ENCODE measurements at places on chromosomes 2 and 18. TPM values are rescaled to one million over a fixed set of nuclear protein-coding genes. Genes with fewer than 3 reads are reported as not detected.

The CCDC85A gene
- total RNA-seq: 5.6 TPM

The SERPINB4 gene
- total RNA-seq: not detected

The CHRND gene
- not detected for total RNA-seq

The KCNK3 gene
- 8.7 TPM for total RNA-seq

The AQP12A gene
- total RNA-seq: not detected

GRCh38 chr2:223947711-223948205 is 2.6 kb upstream of the WDFY1 start:
- H3K27me3 ChIP-seq: no peaks in the 10 kb centered on the region
- H3K36me3 ChIP-seq: no peaks in the 10 kb centered on the region
- H3K4me3 ChIP-seq: no peak overlapping the region

GRCh38 chr2:99880148-99880963 is 262.0 kb downstream of the AFF3 start:
- no peak overlapping the region for H3K4me3 ChIP-seq
- no peak for DNase-seq
- H3K36me3 ChIP-seq: no peaks in the 10 kb centered on the region

GRCh38 chr2:127174136-127174535 is 46.0 kb downstream of the CYP27C1 start:
- no peaks in the 10 kb centered on the region for H3K4me1 ChIP-seq
- no peak overlapping the region for H3K27ac ChIP-seq
- H3K4me3 ChIP-seq: no peak overlapping the region
- no peaks in the 10 kb centered on the region for H3K36me3 ChIP-seq
- no peaks in the 10 kb centered on the region for H3K27me3 ChIP-seq

- H3K4me1 ChIP-seq: no peaks in the 10 kb centered on the region
- H3K27me3 ChIP-seq: no peaks in the 10 kb centered on the region
- no peak for DNase-seq
Observed at GRCh38 chr2:56483081-56483480, 299.3 kb downstream of the CCDC85A start.

- H3K4me1 ChIP-seq: no peaks in the 10 kb centered on the region
- no peak for DNase-seq
- H3K27me3 ChIP-seq: no peaks in the 10 kb centered on the region
- H3K27ac ChIP-seq: peak overlapping the region; percentile 95
- no peak overlapping the region for H3K4me3 ChIP-seq
- H3K36me3 ChIP-seq: no peaks in the 10 kb centered on the region
Observed at GRCh38 chr2:220077488-220077887, 450.1 kb downstream of the SLC4A3 start.

DNA sequence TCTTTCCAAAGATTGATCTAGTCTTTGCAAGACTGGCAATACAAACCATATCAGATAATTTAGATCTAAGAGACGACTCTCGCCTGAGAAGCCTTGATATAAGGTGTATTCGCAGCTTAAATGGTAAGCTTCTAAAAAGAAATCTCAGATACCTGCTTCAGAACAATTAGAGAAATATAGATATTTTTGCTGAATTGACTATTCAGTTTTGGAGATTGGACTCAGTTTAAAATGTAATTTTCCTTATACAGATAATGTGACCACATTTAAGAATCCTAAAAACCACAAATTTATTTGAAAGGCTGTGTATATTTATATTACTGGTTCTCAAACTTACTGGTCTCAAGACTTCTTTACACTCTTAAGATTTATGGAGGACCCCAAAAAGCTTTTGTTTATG is 15.4 kb downstream of the PAPOLG start:
- H3K27me3 ChIP-seq: no peaks in the 10 kb centered on the region
- no peak overlapping the region for H3K27ac ChIP-seq
- H3K4me1 ChIP-seq: peaks cover 1% of the 10 kb centered on the region
- DNase-seq: no peak

GRCh38 chr2:74458938-74459363 is 713 bp downstream of the WBP1 start:
- H3K27ac ChIP-seq: peak overlapping the region; percentile 22
- peak; percentile 41 for DNase-seq
- no peaks in the 10 kb centered on the region for H3K36me3 ChIP-seq
- H3K4me1 ChIP-seq: peaks cover 3% of the 10 kb centered on the region
- H3K27me3 ChIP-seq: no peaks in the 10 kb centered on the region

- H3K27me3 ChIP-seq: no peaks in the 10 kb centered on the region
- peak overlapping the region; percentile 94 for H3K27ac ChIP-seq
- no peaks in the 10 kb centered on the region for H3K36me3 ChIP-seq
- H3K4me1 ChIP-seq: no peaks in the 10 kb centered on the region
- peak overlapping the region; percentile 85 for H3K4me3 ChIP-seq
- DNase-seq: peak; percentile 81
Observed at GRCh38 chr2:181891966-181892798, 652 bp downstream of the ITPRID2 start.

GRCh38 chr2:218002845-218003180 is at the start of gene TNS1:
Gene TNS1, minus strand, starts transcription at chr2:218002995. Its CDS starts 123 bp downstream, at chr2:218002872.
- DNase-seq: peak; percentile 86
- peaks cover 4% of the 10 kb centered on the region for H3K4me1 ChIP-seq
- no peaks in the 10 kb centered on the region for H3K27me3 ChIP-seq
- H3K4me3 ChIP-seq: peak within 1 kb of the TSS; percentile 55
- H3K36me3 ChIP-seq: no peaks in the 10 kb centered on the region

GRCh38 chr18:45749918-45750689 is 26.1 kb downstream of the SLC14A1 start:
- H3K27me3 ChIP-seq: no peaks in the 10 kb centered on the region
- H3K4me1 ChIP-seq: peaks cover 5% of the 10 kb centered on the region
- no peak overlapping the region for H3K4me3 ChIP-seq
- DNase-seq: no peak
- no peaks in the 10 kb centered on the region for H3K36me3 ChIP-seq
- no peak overlapping the region for H3K27ac ChIP-seq

GRCh38 chr2:17608251-17608650 is 67.8 kb downstream of the VSNL1 start:
- H3K4me1 ChIP-seq: no peaks in the 10 kb centered on the region
- H3K36me3 ChIP-seq: no peaks in the 10 kb centered on the region
- DNase-seq: no peak
- H3K4me3 ChIP-seq: no peak overlapping the region
- H3K27me3 ChIP-seq: no peaks in the 10 kb centered on the region

- peak overlapping the region; percentile 3 for H3K27ac ChIP-seq
- H3K4me3 ChIP-seq: peak overlapping the region; percentile 3
- H3K36me3 ChIP-seq: no peaks in the 10 kb centered on the region
- H3K4me1 ChIP-seq: no peaks in the 10 kb centered on the region
Observed at GRCh38 chr2:66577321-66578053, 142.6 kb downstream of the MEIS1 start.

DNA sequence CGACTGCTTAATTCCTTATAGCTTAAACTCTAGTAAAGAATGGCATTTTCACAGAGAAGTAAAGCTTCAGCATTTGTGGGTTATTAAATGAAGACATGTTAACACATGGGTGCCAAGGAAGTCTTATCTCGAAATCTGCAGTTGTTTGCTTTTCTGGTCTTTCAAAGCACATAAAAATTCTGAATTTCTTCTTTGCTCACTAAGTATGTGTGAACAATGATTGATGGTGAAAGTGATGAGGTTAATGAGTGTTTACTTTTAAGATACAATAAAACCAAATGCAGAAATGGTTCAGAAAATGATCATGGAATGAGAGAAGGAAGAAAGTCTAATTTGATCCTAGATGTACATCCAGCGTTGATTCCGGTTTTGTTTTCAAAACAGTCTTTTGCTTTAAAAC is 234.6 kb upstream of the RAB12 start:
- no peak for DNase-seq
- H3K27me3 ChIP-seq: no peaks in the 10 kb centered on the region
- H3K4me3 ChIP-seq: no peak overlapping the region
- H3K27ac ChIP-seq: no peak overlapping the region

DNA sequence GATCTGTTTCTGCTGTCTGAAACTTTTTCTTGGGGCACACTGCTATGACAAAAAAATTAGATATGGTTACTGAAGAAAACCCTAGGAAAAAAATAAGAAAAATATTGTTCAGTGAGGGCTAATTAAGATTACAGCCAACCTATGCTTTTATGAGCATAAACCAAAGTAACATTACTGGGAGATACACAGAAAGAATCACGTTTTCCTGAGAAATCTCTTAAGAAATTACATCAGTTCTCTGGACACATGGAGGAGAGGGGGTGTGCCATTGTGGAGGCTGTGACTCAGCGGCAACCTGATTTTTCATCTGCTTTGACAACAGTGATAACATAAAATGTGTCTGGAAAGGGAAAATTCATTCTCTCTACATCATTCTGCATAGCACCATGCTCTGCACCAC is 13.4 kb upstream of the NMI start:
- H3K27ac ChIP-seq: no peak overlapping the region
- no peaks in the 10 kb centered on the region for H3K4me1 ChIP-seq
- no peak for DNase-seq
- H3K36me3 ChIP-seq: no peaks in the 10 kb centered on the region
- H3K4me3 ChIP-seq: no peak overlapping the region

DNA sequence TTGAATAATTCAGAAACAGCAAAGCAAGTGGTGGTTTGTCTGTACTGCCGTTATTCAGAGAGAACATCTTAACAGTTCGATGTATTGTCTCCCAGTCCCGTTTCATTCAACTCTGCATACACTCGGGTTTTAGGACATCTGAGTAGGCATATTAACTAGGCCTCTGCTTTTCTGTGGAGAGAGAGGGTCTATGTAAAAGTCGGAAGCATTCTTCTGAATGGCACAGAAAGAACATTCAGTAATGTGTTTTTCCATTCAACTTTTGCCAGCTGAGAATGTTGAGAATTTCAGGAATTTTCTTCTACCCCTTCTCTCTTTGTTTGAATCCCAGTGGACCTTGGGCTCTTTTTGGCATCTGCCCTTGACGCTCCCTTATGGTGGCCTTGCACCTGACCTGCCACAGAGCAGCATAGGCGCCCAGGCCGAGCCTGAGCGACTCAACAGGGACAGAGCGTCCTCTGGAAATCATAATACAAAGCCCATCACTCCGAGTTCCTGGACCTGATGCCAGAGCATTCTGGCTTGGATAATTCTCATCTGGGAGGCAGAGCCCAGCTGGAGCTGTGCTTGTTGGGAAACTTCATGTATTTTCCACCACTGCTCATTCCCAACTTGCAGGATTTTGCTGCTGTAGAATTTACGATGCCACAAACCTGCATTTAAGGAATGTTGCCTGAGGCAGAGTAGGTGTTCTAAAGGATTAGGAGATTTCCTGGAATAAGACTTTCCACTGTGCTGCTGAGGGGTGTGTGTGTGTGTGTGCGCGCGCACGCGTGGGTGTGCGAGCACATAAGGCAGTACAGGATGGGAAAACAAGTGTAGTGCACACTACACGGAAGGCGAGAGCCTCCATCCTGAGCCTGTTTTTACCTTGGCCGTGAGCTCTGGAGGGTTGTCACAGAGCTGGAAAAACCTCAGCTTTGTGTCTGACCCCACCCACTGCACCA is 77.2 kb upstream of the TXNDC2 start:
- H3K27ac ChIP-seq: peak overlapping the region; percentile 98
- no peak for DNase-seq
- no peak overlapping the region for H3K4me3 ChIP-seq
- H3K27me3 ChIP-seq: no peaks in the 10 kb centered on the region
- H3K36me3 ChIP-seq: no peaks in the 10 kb centered on the region

GRCh38 chr18:3566851-3567250 is 116.9 kb downstream of the TGIF1 start:
- H3K27ac ChIP-seq: no peak overlapping the region
- no peaks in the 10 kb centered on the region for H3K4me1 ChIP-seq
- H3K27me3 ChIP-seq: no peaks in the 10 kb centered on the region
- H3K36me3 ChIP-seq: no peaks in the 10 kb centered on the region

DNA sequence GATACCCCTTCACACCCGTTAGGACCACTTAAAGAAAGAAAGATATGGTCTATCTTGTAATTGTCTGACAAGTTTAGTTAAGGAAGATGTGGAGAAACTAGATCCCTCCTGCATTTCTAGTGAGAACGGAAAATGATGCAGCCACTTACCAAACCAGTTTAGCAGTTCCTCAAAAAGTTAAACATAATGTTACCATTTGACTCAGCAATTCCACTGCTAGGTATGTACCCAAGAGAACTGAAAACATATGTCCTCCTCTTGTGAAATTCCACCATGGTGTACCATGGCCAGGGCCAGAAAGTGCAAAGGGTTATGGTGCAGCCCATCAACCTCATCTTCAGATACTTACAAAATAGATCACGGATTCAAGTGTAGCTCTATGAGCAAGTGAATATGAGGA is 79.0 kb upstream of the ID2 start:
- H3K27ac ChIP-seq: no peak overlapping the region
- H3K4me1 ChIP-seq: no peaks in the 10 kb centered on the region
- H3K27me3 ChIP-seq: no peaks in the 10 kb centered on the region
- DNase-seq: no peak

GRCh38 chr18:37252854-37253393 is 312.7 kb downstream of the CELF4 start:
- H3K4me3 ChIP-seq: no peak overlapping the region
- no peak overlapping the region for H3K27ac ChIP-seq
- H3K36me3 ChIP-seq: no peaks in the 10 kb centered on the region
- no peak for DNase-seq
- no peaks in the 10 kb centered on the region for H3K27me3 ChIP-seq

DNA sequence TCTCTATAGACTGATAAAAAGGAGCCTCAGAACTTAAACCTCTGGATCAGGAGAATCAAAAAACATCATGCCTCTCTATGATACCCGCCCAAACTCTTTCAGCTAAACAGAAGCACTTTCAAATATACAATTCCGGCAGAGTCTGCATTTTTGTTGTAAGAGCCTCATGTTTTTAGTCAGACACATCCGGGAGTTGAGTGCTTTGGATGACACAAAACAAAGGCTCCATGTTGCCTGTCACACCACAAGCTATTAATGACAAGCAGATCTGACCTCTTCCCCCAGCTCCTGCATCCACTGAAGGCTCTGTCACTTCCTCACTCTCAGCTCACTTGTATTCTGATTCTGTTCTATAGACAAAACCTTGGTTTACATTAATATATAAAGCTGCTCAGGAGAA is 33.2 kb downstream of the SLC38A11 start:
- DNase-seq: no peak
- H3K4me3 ChIP-seq: no peak overlapping the region
- no peaks in the 10 kb centered on the region for H3K27me3 ChIP-seq
- H3K36me3 ChIP-seq: no peaks in the 10 kb centered on the region
- no peak overlapping the region for H3K27ac ChIP-seq

DNA sequence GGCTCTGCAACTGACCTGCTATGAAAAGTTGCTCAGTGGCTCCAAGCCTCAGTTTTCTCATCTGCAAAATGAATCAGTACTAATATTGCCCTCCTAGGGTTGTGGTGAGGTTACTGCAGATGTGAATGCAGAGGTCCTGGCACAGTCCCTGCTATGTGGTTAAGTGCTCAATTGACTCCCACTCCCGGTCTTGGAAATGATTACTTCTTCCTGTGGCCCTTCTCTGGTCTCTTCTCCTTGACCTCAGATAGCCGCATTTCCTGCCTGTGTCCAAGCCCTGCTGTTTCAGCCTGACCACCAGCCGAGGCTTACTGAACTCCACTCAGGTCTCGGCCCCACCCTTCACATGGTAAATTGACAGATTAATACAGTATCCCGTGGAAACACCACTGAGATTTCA is 26.3 kb downstream of the CNGA3 start:
- no peak for DNase-seq
- no peak overlapping the region for H3K27ac ChIP-seq
- no peaks in the 10 kb centered on the region for H3K27me3 ChIP-seq
